ENCODE measurements at places on chromosomes 1 and 21.

DNA sequence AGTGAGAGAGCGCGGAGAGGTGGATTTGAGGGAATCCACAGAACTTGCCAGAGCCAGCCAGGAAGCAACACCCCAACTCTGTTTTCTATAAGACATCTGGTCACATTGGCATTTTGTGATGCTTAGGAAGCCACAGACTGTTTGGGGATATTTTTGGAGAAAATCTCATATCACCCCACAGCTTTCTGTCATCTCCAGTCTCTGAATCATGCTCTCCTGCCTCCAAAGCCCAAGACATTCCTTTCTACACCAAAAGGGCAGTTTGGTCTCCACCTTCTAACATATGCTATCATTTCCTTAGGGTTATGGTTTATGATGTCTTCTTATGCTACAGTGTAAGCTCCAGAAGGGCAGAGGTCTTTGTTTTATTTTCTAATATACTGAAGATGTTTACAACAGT, 14.4 kb upstream of the BCL10 start:
- no peaks in the 10 kb centered on the region for H3K36me3 ChIP-seq
- H3K4me1 ChIP-seq: no peaks in the 10 kb centered on the region
- H3K4me3 ChIP-seq: no peak overlapping the region
- no peak for DNase-seq
- H3K27ac ChIP-seq: no peak overlapping the region

- no peak overlapping the region for H3K27ac ChIP-seq
- H3K4me3 ChIP-seq: no peak overlapping the region
- peaks cover 52% of the 10 kb centered on the region for H3K4me1 ChIP-seq
- H3K27me3 ChIP-seq: no peaks in the 10 kb centered on the region
- no peak for DNase-seq
Observed at GRCh38 chr1:24420547-24420946, 4.9 kb downstream of the NIPAL3 start.

DNA sequence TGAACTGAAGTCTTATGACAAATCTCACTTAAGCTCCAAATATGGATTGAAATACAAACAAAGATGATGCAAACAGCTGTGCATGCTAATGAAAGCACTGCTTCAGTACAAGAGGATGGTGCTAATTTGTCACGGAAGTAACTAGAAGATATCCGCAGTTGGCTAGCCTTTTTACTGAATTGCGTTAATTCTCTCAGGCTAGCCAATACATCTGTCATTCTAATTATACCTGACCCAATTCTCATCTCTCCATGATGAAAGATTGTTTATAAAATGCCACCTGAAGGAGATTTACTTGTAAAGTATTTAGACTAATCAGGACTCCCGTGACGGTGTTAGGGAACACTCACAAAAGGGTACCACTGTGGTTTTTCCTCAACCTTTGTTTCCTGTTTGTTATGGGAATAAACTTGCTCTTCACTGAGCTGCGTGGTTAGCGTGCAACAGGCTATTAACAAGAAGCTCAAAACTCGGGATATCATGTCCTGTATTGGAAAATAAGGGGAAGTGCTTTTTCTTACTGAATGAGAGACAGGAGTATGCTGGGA, 162.5 kb downstream of the APP start:
- H3K4me1 ChIP-seq: no peaks in the 10 kb centered on the region
- H3K36me3 ChIP-seq: no peaks in the 10 kb centered on the region
- H3K27me3 ChIP-seq: no peaks in the 10 kb centered on the region
- no peak overlapping the region for H3K4me3 ChIP-seq
- DNase-seq: no peak
- H3K27ac ChIP-seq: no peak overlapping the region

GRCh38 chr1:210250998-210251679, 18.5 kb downstream of the SERTAD4 start:
- no peaks in the 10 kb centered on the region for H3K36me3 ChIP-seq
- no peak overlapping the region for H3K27ac ChIP-seq
- no peak overlapping the region for H3K4me3 ChIP-seq
- DNase-seq: no peak
- peaks cover 24% of the 10 kb centered on the region for H3K27me3 ChIP-seq

All from CD4-positive, alpha-beta memory T cell (primary cell).